ENCODE measurements at places on chromosomes 4 and X.

DNA sequence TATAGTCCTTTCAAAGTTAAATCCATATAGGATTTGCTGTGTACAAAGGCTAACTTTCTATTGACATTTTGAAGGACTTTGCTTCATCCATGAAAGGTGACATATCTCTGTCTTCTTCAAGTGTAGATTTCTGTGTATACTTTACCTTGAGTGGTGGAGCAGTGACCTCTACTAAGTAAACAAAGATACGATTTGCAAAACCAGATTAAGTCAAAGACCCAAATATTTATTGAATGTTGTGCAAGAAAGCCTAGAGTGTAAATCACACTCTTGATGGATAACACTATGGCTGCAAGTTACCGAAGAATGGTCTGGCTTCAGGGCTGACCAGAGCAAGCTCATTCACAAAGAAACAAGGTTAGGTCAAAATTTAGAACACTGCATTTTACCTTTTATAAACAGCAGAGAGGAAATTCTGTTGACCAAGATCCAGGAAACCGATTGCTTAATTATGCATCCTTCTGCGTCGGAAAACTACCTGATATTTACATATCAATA, 5.4 kb upstream of the FGG start:
- no peak for DNase-seq

DNA sequence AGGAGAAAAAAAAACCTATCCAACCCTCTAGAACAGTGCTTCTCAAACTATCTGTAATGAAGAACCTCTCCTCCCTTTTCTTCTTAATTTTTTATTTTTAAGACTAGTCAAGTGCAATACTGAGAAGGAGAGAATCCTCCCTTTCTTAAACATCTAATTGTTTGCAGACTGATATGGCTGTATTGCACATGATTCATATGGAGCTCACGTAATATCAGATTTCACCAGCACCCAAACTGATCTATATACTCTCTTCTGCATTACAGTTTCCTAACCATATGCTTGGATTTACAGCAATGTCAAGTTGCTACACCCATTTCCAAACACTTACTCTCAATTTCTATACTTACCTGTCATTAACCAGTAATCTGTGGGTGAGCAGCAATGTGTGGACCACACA, 9.5 kb downstream of the PRMT9 start:
- DNase-seq = no peak

GRCh38 chr4:159937595-159937994, 834.7 kb downstream of the RAPGEF2 start:
- DNase-seq = peak; percentile 0

- no peak for DNase-seq
Measured at GRCh38 chr4:177177541-177178081, 132.1 kb upstream of the NEIL3 start.

- DNase-seq = no peak
Measured at GRCh38 chrX:6448003-6448402, 86.9 kb downstream of the VCX3A start.

DNA sequence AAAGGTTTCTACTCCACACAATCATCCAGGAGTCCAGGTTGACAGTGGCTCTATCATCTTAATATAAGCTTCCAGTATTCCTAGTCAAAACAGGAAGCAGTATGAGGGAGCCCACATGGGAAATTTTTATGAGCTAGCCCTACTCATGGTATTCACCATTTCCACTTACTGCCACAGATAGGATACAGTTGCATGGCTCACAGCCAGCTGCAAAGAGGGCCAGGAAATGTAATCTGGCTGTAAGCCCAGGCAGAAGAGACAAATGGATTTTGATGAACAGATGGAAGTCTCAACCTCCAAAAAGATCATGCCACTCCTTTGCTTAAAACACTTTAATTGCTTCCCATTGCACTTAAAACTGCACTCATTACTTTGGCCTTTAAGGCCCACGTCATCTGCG, 150.6 kb downstream of the ADAMTS3 start:
- no peak for DNase-seq

GRCh38 chr4:154466336-154466735, 25.3 kb downstream of the DCHS2 start:
- DNase-seq = no peak

DNA sequence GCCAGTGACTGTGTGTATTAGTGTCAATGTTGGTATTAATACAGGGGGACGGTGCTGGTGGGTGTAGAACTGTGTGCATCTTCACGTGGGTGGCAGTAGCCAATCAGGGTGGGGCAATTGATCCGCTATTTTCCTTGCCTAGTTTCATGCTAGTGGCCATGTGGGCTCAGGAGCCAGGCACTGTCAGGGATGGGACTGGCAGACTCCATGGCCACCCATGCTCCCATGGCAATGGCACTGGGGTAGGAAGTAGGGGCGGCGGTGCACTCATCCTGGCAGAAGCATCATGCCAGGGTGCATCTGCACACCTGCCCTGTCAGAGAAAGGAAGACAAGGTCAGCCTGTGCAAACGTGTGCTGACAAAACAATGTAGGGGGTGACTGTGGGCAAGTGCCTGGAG, 122.1 kb upstream of the MAGEC2 start:
- DNase-seq = no peak

DNA sequence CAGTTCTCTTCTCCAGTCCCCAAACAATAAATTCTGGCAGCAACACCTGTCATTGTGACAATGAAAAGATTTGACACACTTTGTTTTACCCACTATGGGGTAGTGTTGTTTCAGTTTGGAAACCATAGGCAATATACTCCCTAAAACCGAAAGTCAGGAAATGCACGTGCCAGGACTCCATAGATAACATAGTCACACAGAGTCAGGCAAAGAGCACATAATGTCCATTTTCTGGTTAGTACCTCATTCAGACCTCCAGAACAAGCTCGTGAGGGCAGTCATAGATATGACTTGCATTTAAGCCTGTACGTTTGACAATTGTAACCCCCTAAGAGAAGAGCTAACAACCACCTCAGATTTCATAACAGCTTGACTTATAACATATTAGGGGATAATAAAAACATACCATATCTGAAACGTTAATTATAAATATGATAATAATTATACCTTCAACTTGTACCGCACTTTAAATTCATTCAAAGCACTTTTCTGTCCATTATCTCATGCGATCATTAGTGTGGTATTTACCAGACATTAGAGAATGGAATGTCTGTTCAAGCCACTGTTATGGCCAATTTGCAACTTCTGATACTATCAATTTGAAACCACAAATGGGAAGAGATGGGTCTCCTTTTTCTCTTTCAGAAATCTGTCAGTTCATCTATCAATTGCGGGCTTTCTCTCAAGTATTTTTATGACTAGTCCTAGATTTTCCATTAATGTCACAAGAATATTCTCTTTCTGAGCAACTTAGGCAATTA, 147.4 kb downstream of the LDB2 start:
- DNase-seq = no peak

DNA sequence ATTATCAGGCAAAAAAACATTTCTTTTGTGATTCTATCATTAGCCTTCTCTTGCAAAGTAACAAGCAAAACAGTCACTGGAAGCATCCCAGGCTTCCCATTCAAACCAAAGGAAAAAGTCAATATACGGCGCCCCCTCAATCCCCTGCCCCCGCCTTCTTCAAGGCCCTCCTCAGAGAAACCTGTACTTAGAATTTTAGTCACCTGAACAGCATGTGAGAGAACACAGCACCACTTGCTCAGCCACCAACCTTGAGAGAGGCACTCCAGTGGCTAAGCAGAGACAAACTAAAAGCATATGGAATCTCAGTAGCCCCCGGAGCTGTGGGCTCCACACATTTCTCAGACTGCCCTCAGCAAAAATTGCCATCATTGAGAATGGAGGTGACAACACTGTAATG, 25.2 kb downstream of the LEF1 start:
- no peak for DNase-seq

- DNase-seq = no peak
Measured at GRCh38 chr4:38538517-38538916, 125.5 kb upstream of the KLF3 start.

- no peak for DNase-seq
Measured at GRCh38 chrX:39550795-39551361, 546.9 kb downstream of the BCOR start.

DNA sequence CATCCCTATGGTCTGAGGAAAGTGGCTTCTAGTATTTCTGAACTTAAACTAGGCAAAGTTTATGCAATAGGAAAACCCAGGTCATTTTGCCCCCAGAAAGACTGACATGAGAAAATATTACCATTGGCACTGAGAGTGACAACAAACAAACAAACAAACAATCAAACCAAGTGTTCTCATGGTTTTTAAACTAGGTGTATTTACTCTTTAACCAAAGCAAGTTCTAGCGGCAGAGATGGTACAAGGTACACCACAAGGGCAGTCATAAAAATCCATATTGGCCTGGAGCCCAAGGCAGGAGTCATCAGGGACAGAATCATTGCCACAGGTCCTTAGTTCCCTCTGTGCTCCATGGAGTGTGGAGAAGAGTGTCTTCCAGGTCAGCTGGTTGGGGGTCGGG, 26.0 kb upstream of the ENPEP start:
- no peak for DNase-seq

- no peak for DNase-seq
Measured at GRCh38 chr4:119310826-119311225, 11.1 kb downstream of the FABP2 start.

- no peak for DNase-seq
Measured at GRCh38 chr4:29536745-29537144, 1183.4 kb upstream of the PCDH7 start.
